Stimulated activated CD4-positive, alpha-beta T cell treated with anti-CD3 and anti-CD28 coated beads, Interleukin-4, amount 100 ng/mL, for 48 hours (primary cell): ENCODE measurements at places on chromosomes 3 and 15.

DNA sequence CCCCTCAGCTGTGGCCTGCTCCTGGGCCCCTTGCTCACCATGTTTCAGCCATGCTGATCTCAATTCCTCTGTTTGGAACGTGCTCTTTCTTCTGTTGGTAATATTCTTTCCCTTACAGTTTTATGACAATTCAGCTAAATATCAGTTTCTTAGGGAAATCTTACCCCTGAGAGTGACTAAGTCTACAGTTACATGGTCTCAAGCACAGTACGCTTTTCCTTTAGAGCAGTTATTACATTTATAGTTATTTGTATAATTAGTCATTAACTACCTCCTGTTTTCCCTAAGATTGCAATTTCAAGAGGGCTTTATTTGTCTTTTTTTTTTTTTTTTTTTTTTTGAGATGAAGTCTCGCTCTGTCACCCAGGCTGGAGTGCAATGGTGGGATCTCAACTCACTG is 23.5 kb downstream of the C3orf62 start:
- DNase-seq: no peak

- no peak for DNase-seq
Observed at GRCh38 chr3:48599077-48599501, 4.0 kb upstream of the COL7A1 start.

DNA sequence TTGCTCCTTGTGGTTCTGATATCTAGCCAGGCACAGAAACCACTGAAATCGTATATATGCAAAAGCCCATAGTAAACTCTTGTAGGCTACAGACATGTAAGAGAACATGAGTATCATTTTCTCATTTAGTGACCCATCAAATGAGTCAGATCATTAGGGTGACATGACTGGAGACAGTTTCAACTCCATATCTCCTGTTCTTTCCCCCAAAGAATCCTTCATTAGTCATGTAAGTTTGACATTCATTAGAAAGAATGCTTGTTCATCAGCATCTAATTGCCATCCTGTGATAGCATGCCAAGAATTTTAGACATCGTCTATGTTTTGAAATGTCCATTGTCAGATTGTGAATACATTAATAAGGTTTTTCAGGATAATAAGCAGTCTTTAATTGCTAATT is 264.9 kb upstream of the TPM1 start:
- DNase-seq: no peak

DNA sequence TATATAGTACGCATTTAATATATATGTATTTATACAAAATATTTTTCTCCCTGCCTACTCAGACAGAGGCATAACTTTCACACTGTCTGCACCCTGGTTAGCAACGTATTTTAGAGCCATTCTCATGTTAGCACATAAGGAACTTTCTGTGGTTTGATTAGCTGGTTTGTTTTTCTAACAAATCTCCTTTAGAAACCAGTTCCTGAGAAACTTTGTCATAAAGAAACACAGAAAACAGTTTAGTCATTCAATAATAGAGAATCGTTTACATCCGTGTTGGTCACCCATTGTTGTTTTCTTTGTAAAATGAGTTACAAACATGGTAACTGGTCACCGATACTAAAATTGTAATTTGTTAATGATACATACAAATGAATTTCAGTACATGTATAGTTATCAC is 5.9 kb upstream of the NGRN start:
- DNase-seq: no peak
